ENCODE measurements at places on chromosomes 1 and 21.
A peak's percentile ranks its signal among the peaks of the same experiment; 100 is the strongest.

GRCh38 chr1:91020486-91020885 is 1.3 kb downstream of the ZNF644 start:
- DNase-seq: no peak

- no peak for DNase-seq
Observed at GRCh38 chr1:33143698-33144097, 38.1 kb downstream of the TRIM62 start.

DNA sequence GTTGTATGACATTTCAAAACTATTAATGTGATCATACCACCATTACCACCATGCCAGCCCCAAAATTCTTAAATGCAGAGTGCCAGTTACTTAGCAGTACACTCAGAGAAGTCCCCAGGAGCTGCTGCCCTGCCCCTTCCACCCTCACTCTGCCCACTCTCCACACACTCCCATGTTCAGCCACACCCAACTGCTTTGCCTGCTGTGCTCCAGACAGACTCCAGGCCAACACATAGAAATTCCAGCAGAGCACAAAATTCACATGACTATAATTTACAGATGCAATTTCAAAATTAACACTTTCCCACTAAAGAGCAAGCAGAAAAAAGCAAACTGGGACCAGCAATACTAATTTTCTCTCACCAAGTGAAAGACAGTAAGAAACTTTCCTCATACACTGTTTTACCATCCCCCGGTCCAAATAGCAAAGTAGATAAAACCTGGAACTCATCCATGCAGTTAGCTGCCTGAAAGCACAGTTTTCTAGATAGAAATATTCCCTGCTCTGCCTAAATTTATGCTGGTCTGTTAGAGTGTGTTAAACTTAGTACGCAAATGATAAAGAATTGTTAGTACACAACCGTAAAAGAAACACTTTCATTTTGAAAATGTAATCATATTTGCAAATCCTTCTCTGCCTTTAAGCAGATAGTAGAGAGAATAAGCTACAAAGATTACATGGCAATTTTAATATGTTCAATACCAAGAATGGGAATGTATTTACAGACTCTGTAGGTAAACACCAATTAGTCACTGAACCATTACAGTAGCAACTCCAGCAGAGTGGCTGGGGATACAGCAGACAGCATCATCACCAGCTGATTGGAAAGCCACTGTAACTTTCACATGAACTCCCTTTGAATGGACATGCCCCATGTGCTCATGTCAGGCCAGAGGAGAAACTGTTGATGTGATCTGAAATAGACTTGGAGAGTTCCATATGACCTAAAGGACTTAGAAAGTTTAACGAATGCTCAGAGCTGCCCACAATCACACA is 176.5 kb downstream of the VAV3 start:
- DNase-seq: no peak

DNA sequence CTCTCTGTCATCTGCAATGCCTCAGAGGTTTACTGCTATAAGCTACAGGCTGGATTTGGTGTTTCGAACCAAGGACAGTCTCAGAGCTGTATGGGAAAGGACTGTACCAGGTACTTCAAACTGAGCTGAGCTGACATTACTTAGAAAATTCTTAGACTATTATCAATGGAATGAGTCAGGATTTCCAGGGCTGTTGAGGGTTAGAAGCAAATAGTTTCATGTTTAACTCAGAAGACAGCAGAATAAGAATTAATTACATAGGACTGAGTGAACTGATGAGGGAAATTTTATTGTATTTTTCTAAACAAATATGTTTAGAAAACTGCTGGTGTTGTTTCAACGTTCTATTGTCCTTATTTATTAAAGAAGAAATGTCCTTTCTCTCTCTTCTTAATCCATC is 74.3 kb upstream of the CAPZB start:
- no peak for DNase-seq

- no peak for DNase-seq
Observed at GRCh38 chr1:54543729-54544496, 4.1 kb upstream of the ACOT11 start.

GRCh38 chr1:10508511-10508951 is 33.8 kb downstream of the PEX14 start:
- peak; percentile 65 for DNase-seq

GRCh38 chr1:52640697-52641096 is 7.7 kb downstream of the SHISAL2A start:
- no peak for DNase-seq

DNA sequence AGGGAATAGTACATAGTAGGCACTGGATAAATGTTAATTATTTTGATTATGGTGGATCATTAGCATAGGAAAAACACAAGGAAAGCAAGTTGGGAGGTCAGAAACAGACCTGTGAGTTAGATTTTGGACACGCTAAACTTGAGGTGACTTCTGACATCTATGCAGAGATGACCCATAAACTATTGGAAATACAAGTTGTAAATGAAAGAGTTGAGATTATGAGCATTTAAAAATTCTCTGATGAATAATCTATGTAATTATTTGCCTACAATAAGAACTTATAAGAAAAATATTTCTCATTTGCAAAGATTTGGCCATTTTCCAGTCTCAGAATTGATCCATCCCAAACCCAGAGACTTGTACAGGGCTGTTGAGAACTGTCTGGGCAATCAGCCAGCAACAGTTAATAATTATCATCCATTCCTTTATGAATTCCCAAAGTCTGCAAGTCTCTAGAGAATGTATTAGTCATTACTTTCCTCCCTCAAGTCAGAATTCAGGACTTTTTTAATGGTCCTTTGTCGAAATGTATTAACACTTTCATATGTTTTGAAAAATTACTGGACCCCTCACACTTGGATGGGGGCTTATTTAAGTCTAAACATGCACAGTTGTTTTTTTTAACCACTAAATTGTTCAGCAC is 19.4 kb upstream of the SLAMF6 start:
- DNase-seq: no peak

DNA sequence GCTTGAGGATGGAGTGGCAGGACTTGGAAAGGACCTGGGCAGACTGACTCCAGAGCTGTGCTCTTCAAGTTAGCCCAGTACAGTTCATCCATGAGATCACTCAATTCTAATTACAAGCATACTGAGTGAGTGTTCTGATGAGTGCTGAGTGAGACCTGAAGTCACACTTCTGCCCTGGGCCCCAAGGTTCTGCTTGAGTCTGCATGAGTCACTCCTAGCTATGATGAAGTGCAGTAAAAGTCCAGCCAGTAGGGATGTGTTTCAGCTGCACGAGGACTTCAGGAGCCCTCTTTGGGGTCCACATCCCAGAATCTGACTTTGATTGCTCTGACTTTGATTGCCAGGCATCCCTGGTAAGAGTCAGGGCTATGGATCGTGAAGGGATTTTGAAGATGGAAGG is 35.8 kb downstream of the PLEKHA6 start:
- no peak for DNase-seq

GRCh38 chr1:203769505-203770343 is 4.7 kb downstream of the LAX1 start:
- peak; percentile 15 for DNase-seq

- peak; percentile 86 for DNase-seq
Observed at GRCh38 chr1:39409055-39409816, 82.2 kb upstream of the BMP8A start.

DNA sequence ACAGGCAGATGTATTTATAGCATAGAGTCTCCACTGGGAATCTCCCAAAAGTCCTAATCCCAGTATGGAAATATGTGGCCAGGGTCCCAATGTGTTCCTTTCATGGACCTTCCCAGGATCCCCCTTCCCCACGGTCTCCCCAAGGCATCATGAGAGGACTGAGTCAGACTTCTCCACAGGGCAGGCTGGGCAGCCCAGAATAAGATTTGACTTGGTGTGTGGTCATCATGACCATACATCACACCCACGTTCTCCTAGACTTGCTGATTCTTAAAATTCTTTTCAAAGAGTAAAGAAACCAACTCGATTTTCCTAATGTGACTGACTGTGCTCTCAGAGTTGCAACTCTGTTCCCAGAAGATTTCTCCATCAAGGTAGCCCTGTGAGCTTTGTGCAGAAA is 93.9 kb upstream of the CD34 start:
- no peak for DNase-seq

DNA sequence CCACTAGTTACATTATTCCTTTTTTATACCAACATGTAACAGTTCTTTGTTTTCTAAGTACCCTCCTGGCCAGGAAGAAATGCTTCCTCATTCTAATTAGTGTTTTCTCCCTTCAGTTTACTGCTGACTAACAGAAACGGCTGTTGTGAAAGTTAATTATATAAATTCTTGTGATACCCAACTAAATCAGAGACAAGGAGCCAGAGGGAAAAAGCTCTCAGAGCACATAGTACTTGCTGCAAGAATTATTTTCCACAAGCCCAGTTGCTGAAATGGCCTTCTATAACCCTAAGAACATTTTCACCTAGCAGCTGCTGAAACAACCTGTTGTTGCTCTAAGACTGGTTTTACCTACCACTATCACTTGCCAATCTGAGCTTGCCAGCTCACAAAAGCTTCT is 82.4 kb downstream of the FAF1 start:
- no peak for DNase-seq

DNA sequence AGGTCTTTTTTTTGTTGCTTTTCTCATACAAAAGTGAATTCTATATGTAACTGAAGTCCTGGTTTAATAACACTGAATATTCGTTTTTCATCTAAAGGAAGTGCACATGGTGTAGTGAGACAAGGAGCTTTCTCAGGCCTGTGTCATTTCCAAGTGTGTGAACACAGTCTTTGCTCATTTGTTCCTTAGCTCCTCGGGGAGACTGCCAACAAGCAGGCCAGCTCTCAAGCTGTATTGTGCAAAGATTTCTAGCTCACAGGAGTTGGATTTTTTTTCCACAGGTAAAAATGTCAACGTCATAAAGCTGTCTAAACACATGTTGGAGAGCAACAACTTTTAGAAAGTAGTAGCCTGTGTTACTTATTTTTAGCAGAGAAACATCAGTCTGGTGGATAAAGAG is 87.8 kb upstream of the S1PR1 start:
- no peak for DNase-seq

DNA sequence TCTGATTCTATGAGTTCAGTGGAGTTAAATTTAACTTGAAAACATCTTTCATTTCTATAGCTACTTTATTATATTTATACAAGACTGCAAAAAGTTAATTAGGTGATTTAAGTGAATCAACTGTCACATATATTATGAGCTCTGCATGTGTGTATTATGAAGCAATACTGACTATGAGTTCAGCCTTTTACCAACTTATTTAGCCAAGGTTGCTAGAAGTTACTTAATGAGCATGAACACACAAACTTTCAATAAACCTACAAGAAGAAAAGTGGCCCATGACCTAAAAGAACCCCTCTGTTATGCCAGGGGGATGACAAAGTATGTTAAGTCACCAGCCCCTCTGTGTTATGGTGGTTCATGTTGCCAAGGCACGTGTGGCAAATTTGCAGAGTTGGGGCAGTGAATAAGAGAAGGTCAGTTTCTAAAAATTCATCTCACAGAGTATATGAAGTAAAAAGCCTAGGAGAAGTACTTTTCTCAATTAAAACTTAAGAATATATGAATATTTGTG is 86.7 kb upstream of the LYPLAL1 start:
- DNase-seq: no peak

GRCh38 chr1:23594149-23594907 is 35.0 kb upstream of the ID3 start:
- DNase-seq: no peak

DNA sequence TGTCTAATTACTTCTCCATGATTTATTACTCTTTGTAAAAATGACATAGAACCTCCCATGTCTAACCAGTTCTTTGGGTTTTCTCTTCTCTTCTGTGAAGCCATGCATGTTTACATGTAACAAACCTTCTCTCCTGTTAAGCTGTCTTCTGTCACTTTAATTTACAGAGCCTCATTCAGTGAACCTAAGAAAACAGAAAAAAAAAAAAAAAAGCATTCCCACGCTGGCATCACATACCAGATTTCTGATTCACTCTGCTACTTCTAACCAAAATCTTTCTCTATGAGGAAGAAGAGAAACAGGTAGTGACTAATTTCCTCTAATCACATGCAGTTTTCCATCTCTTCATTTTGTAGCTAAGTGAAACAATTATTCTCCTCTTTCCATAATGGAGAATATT is 141.4 kb upstream of the CXADR start:
- DNase-seq: no peak

DNA sequence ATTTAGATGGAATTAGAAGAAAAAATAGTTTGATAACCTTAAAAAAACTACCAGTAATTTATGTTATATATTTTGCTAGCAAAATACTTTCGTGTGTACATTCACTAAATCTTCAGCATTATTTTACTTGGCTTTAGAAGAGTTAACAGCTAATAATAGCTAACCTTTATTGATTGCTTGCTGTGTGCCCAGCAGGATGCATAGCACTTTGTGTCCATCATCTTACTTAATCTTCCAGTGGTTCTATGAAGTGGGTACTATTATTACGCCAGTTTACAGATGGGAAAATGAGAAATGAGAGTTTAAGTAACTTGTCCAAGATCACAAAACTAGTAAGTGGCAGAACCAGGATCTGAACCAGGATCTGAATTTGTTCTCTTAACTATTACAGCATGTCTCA is 41.7 kb upstream of the GPR25 start:
- DNase-seq: no peak

GRCh38 chr1:58251430-58252073 is 295.0 kb downstream of the OMA1 start:
- DNase-seq: no peak

DNA sequence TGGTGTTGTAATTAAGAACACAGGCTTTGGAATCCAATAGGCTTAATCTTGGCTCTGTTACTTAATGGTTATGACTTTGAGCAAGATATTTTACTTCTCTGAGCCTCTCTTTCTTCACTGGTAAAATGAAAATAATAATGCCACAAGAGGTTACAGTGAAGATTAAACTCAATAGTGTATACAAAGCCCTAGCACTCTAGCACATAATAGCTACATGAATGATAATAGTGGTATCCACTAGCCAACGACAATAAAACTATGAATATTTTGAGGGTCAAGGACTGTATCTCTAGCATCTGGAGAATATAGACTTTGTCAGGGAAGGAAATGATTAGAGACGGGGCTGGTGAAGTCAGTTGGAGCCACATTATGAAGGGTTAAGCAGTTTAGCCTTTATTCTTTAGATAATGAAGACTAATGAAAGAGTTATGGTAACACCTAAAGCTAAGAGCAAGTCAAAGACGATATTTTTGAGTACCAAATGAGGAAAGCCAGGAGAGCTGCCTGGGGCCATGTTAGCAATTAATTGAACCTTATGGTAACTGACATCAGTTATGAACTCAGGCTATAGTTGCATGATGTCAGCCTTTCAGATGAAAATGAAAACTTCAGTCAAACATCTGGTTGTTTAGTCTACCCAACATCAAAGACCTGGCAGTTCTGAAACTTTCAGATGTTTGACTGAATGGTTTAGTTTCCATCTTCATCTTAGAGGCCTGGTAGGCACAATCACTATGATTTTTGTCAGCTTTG is 32.8 kb upstream of the RNF11 start:
- DNase-seq: no peak

DNA sequence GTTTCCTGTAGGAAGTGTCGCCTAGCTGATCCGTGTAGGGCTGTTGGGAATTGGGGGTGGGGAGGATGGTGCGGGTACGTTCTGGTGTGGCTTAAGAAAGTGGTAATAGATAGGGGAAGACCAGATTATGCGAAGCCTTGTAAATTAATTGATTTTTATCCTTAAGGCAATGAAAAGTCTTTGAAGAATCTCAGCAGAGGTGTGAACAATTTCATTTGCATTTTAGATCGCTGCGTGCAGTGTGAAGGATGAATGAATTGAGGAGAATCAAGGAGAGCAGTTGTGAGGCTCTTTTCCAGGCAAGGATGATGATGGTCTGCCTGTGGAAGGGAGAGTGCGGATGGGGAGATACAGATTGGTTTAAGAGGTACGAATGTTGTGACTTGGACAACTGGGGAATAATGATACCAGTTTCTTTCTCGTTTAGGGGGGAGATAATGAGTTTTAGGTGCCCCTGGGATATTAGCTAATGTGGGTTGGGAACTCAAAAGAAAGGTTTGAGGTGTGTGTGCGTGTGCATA is 813 bp upstream of the DEDD start:
- no peak for DNase-seq
